ENCODE measurements at places on chromosomes 3 and 15.

DNA sequence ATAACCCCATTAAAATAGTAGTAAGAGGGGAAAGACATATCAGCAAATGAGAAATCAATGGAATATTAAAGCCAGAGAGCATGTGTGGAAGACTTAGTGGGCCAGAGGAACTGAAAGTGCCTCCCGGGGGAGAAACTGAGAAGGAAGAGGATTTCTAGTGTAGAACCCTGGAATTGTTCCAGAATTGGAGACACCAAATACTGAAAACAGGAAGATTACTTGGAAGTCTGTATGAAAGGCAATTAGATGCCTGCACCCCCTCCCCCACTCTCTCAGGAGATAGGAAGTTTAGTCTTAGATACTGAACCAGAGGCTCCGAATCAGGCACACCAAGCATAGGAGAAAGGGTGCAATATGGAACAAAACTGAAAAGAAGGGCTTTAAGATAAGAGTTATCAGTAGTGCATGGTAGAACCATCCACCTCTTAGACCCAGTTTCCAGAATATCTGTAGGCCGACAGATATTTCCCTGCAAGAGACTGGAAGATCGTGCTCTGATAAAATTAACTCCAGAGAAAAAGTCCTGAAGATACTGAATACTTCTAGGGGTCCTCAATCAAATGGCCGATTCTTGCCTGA is 32.4 kb downstream of the KLHL18 start:
- DNase-seq = no peak

GRCh38 chr15:41254560-41254959 is 23.5 kb downstream of the CHP1 start:
- no peak for DNase-seq

DNA sequence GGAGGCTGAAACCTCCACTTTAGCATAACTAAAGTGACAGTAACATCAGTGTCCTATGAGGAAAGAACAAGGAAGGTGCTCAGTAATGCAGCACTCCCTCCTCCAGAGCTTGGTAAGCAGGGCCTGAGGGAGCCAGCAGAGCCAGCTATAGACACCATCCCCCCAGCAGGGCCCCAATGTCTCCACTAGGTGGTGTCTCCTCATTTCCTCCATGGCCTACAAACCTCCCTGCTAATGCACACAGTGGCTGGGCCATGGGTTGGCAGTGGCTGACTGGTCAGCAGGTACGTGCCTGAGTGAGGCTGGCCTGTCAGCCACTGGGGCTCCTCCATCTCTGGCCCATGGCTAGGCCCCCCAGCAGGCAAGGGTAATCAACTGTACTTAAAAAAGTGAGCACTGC is 13.6 kb downstream of the MRPS25 start:
- peak; percentile 25 for DNase-seq

- no peak for DNase-seq
Measured at GRCh38 chr3:20861454-20861853, 675.4 kb upstream of the SGO1 start.

GRCh38 chr3:133237380-133237779 is 162.5 kb upstream of the BFSP2 start:
- DNase-seq = no peak

- no peak for DNase-seq
Measured at GRCh38 chr3:72405943-72406566, 442.2 kb downstream of the SHQ1 start.

GRCh38 chr3:136624894-136625815 is 127.0 kb downstream of the STAG1 start:
- DNase-seq = no peak

DNA sequence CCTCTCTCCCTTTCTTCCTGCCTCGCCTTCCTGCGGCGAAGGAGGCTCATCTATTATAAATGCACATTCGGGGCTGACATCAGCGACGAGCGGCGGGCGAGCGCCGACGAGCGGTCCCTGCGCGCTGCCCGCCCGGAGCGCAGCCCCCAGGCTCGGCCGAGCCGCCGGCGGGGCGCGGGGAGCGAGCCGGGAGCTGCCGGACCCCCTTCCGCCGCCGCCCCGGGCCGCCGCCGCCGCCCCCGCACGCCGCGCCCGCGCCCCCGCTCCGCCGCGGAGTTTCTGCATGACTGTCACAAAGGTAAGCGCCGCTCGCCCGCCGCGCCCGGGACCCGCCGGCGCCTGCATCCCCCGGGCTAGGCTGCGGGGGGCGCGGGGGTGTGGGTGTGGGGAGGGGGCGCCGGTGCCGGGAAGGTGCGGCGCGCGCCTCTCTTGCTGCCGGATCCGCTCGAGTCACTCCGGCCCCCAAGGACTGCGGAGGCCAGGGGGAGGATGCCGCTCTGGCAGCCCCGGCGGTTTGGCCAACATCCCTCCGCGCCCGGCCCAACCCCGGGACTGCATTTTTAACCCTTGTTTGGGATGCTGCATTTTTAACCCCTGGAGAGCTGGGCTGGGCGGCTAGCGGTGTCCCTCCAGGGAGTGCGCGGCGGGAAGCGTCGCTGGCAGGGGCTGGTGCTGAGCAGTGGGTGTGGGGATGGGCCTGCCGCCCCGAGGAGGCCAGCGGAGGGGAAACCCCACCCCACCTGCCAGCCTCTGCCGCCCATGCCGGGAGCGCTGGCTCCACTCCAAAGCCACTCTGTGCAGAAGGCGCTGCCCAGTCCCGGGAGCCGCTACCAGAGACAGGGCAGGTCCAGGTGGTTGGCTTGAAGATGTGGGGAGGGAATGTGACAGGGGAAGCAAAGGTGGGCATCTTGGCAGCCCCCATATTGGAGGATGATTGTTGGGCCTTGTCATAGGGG is at the start of gene CORO2B:
CORO2B (plus strand) TSS at position 14 of the 956 bp plus-strand sequence; CDS start at position 284, 270 bp downstream.
- no peak for DNase-seq

DNA sequence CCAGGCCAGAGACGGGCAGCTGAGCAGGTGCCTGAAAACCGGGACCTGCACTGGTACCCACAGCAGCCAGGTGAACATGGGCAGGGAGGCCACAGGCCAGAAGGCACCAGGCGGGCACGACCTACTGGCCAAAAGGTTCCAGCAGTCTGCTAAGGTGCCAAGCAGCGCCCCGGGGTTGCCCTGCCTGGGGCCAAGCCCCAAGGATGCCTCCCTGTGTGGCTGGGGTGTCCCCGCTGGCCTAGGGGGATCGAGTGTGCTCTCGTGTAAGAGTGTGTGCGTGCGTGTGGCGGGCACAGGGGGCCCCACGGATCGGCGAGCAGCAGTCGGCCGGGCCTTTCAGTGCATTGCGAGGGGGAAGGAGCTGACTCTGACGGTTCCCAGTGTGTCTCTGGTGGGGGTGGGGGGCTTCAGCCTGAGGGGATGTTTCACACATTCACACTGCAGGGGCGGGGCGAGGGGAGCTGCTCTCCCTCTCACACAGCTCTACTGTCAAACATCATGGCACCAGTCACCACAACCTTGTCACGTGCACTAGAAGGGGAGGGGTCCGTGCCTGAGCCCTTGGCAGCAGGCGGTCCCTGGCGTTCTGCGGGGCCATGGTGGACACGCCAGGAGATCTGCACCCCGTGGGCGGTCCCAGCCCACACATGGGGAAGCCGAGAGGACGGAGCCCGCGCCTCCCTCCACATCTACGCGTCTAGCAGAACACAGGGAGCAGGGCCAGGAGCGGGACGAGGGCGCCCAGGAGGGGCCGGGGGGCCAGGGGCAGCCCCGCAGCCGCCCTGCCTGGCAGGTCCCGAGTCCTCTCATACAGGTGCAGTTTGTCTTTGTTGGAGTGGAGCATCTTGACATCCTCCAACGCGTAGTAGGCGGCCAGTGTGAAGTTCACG is 44.5 kb downstream of the RGMA start:
- DNase-seq = no peak

- peak; percentile 30 for DNase-seq
Measured at GRCh38 chr3:177300039-177300833, 103.0 kb upstream of the TBL1XR1 start.

GRCh38 chr15:56390739-56391267 is 25.6 kb downstream of the TEX9 start:
- no peak for DNase-seq

GRCh38 chr15:87733541-87733941 is 523.0 kb downstream of the NTRK3 start:
- no peak for DNase-seq

GRCh38 chr15:50377867-50378751 is 23.1 kb upstream of the GABPB1 start:
- DNase-seq = no peak

GRCh38 chr3:52831500-52832301 is 1.2 kb upstream of the ITIH4 start:
- DNase-seq = no peak

DNA sequence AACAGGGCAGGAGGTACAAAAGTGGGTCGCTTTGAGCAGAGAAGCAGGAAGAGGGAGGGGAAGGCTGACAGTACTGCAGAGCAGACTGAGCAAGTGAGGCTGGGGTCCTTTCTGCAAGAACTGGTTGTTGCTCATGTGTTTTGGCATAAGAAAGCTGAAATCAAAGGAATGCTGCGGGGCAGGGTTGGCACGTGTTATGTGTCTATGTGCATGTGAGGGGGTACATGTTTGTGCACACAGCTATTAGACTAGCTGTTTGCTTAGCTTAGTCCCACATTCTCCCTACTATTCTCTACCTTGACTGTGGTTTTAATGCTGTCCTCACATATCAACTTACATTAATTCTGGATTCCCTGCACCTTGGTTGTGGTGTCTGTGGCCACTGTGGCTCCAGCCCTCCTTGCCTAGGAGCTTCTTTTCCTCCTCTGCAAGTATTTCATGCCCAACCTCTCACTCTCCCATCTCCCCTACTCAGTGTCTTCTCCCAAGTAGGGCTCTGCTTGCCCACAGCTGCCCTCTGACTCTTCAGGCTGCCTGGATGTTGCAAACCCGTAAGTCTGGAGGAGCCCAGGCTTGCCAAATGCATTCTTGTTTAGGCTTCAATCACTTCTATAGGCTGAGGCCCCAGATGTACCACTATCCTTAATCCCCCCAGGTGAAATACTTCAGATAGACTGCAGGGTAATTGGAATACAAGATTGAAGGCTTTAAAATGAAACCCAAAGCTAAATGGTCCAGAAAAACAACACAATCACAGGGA is 4.8 kb downstream of the TAGLN3 start:
- no peak for DNase-seq
